ENCODE measurements at places on chromosomes 7 and 10. TPM values are rescaled to one million over a fixed set of nuclear protein-coding genes. Genes with fewer than 3 reads are reported as not detected.
A peak's percentile ranks its signal among the peaks of the same experiment; 100 is the strongest.

DNA sequence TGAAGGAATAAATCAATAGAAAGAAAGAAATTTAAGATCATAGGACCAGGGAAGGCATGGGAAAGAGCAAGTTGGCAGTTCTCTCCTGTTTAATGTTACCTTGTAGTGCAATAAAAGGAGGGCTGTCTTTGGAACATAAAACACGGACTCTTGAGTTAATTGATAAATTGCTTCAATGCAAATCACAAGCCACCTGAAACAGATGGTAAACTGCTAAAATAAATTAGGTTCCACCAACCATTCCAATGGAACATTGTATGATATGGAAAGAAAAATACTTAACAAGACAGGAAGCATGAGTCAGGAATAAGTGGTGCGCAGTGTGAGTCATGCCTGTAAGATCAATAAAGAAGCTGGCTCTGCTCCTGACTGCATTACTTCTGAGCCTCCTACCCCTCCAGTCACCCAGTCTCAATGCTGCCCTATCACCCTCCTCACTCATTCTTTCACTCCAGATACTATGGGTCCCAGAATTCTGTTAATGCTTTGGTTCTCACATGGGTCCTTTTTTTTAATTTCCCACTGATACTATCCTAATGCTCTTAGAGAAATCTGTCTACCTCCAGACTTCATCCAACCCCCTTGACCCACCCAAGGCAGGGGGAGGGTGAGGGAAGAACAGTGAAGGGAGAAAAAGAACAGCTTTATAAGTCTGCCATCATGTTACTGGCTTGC lies 78.9 kb downstream of the LRRC17 start:
- peak; percentile 93 for DNase-seq

GRCh38 chr7:31102973-31103850 lies 51.1 kb downstream of the ADCYAP1R1 start:
- DNase-seq, result no peak

- DNase-seq, result no peak
These were observed 2.7 kb upstream of the ARHGAP22 start for GRCh38 chr10:48607356-48608278.

DNA sequence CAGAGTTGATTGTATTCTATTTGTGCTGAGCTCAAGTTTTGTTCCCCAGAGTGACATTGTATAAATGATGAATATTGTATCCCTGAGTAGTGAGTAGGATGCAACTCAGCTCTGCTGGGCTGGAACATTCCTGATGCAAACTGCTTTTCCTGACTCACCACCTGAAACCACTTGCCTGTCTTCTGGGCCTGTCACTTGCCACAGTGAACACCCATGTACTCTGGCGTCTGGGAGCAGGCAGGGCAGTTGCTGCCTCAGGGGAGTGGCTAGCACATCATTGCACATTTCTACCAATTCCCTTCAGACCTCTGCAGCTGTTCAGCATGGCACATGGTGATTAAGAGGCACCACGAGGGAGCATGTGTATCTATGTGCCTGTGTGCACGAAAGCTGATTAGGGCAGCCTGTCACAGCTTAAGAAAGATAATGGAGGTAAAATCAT lies 157.3 kb downstream of the SND1 start:
- DNase-seq, result no peak

- no peak for DNase-seq
These were observed 4.8 kb downstream of the FEZF1 start for GRCh38 chr7:122299624-122300210.

DNA sequence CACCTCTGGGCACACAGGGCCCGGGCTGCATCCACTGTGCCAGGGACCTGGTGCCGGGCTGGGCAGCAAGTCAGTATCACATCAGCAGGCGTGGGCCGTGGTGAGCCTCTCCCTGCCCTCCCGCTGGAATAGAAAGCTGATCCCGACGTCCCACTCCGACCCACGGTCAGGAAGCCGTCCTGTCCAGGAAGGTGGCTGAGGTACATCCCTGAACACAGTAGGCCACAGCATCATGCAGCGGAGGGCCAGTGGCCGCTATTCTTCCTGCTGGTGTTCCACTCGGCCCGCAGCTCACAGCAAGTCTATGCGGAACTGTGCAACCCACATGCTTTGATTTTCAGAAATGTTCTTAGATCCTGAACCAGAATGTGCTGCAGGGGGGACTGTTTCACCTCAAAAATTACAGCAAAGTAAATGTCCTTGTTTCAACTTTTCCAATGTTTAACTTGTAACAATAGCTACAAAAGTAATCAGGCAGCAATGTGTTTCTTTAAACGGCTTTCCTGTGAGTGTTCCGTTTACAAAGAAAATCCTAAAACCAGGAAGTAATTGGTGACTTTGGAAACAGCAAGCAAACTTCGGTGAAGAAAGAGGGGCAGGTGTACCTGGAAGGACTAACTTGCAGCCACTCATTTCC lies 676 bp upstream of the GPR146 start:
- no peak for DNase-seq

- DNase-seq, result no peak
These were observed 74.2 kb downstream of the TSPAN12 start for GRCh38 chr7:120783721-120784120.

- no peak for DNase-seq
These were observed 9.2 kb upstream of the EPHA1 start for GRCh38 chr7:143417734-143418383.

PPIF gene
- 52.3 TPM for total RNA-seq
